Fibroblast of villous mesenchyme (primary cell): ENCODE measurements at places on chromosomes 13 and 19.
A peak's percentile ranks its signal among the peaks of the same experiment; 100 is the strongest.

DNA sequence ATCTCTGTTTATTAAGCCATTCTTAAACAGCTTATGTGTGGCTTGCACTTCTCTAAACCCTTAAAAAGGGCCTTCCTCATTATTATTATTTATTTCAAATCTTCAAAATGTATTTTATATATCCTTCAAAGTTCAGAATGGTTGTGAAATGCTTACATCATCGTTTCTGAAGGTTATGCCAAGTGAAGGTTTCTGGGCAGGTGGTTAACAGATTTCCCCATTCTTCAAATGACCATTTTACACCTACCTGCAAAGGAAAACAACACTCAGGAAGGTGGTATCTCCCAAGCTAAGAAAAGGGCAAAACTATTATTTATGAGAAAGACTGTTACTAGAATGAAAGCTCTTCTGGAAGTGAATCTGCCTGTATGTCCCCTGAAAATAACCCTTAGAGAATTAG is 191.6 kb downstream of the SHISA2 start:
- no peak for DNase-seq

DNA sequence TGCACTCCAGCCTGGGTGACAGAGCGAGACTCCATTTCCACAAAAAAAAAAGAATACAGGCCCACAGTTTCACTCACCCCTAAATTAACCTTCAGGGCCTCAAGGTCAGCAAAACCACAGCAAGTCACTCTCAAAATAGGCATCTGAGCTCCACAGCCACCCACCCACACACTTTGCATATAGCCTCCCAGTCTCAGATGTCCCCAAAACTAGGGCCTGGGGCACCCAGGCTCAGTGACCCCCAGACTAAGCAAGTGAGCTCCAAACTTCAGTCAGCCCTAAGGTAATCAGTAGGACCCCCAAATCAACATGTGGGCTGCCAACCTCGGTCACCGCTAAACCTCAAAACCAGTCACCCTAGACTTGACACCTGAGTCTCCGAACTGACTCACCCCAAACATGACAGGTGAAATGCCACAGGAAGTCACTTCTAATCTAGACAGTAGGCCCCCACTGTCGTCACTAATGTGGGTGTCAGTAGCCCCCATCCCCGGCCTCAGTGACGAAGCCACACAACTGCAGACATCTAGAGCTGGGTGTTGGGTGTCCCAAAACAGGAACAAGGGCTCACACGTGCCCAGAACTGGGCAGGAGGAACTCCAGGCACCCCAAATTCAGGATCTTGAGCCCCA is 13.9 kb downstream of the RABAC1 start:
- DNase-seq = no peak

GRCh38 chr13:96681766-96682165 is 312.5 kb downstream of the OXGR1 start:
- DNase-seq = no peak

- peak; percentile 87 for DNase-seq
These were observed 880 bp upstream of the TMEM160 start for GRCh38 chr19:47049307-47049700.

DNA sequence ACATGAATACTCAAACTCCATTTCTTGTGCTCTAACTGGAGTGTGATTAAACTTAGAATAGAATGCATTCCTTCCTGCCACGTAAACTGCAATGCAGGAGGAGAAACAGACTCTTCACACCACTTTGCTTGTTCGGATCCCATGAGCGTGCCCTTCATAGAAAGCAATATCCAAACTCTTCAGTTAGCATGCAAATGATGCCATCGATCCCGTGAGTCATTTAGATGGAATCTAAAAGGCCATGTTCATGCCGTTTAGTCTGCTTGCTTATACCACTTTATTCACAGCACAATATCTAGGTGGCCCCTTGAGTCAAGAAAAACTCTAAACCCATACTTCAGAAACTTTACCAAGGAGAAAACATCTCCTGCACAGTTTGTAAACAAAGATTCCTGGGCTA is 225.8 kb downstream of the OXGR1 start:
- no peak for DNase-seq

DNA sequence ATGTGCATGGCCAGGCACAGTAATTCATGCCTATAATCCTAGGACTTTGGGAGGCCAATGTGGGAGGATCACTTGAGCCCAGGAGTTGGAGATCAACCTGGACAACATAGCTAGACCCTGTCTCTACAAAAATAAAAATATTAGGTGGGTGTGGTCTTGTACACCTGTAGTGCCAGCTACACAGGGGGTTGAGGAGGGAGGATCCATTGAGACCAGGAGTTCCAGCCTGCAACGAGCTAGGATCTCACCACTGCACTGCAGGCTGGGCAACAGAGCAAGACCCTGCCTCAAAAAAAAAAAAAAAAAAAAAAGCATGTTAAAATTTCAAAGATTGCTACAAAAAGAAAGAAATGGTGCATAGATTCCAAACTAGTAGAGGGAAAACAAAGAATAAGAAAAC is 37.2 kb downstream of the LTBP4 start:
- no peak for DNase-seq

- no peak for DNase-seq
These were observed 268.8 kb downstream of the DLEU7 start for GRCh38 chr13:50574731-50575130.

DNA sequence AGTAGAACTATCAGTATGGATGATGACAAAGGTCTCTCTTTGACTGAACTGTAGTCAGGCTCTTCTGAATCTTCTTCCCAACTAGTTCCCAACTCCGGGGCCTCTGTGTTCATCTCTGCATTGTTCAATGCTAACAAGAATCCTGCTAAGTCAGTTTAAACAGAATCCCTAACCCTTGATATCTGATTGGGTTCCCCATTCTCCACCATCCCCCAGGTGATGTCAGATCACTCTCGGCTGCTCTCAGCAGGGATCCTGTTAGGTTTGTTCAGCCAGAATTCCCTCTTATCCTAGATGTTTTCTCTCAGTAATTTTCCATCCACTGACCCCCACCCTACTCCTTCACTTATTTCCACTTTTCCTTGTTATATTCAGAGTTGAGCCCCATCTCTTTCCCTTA is 223.6 kb downstream of the RGCC start:
- DNase-seq = no peak

DNA sequence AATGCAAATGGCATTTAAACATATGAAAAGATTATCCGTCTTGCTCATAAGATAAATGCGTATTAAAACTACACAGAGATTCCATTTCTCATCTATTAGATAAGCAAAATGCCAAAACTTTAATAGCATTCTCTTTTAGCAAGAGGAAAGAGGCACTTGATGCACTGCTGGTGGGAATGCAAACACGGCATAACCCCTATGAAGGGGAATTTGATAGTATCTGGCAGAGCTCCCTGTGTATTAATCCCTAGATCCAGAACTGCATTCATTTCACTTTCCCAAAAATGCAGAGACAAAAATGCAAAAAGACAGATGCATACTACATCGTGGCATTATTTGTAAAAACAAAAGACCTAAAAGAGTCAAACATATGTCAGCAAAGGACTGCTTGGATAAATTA is 193.6 kb upstream of the STARD13 start:
- no peak for DNase-seq

- no peak for DNase-seq
These were observed 102.0 kb downstream of the LACC1 start for GRCh38 chr13:43981512-43982301.

- DNase-seq = no peak
These were observed 205.4 kb downstream of the ZNF536 start for GRCh38 chr19:30577551-30578105.

GRCh38 chr13:23966691-23967615 is 69.7 kb upstream of the C1QTNF9B start:
- DNase-seq = peak; percentile 67

DNA sequence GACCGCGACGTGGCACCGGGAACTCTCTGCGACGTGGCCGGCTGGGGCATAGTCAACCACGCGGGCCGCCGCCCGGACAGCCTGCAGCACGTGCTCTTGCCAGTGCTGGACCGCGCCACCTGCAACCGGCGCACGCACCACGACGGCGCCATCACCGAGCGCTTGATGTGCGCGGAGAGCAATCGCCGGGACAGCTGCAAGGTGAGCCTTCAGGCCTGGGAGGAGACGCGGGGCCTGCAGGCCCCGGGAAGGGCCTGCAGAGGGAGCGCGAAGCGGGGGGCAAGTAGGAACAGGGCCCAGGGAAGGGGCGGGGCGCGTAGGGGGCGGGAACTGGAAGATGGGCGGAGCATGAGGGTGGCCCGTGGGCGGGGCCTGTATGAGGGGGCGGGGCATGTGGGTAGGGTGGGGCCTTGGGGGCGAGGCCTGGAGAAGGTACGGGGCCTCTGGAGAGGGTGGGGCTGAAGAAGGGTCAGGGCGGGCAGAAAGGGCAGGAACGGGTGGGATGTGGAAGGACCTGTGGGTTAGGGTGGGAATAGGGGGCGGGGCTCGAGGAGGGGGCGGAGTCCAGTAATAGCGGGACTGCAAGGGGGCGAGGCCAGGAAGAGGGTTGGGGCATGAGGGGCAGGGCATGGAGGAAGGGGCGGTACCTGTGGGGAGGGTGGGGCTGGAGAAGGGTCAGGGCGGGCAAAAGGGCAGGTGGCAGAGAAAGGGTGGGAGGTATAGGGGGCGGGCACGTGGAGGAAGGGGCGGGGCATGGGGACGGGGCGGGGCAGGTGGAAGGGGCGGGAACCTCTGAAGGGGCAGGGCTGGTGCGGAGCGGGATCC is 2.5 kb downstream of the CFD start:
- DNase-seq = no peak

DNA sequence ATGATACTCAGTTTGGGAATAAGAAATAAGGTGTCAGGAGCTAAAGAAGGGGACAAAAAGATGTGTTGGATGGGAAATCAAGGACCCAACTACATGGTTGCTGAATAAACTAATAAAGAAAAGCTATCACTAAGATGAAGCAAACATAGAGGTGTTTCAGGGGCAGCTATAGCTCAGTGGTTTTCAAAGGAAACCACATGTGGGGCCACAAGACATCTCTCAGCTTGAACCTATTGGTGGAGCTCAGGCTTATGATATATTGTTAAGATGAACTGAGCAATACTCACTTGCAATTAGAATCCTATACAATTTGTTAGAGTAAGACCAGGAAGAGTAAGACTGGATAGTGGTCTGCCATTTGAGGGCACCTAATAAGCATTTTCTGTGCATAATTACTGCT is 45.1 kb upstream of the SPRY2 start:
- no peak for DNase-seq

DNA sequence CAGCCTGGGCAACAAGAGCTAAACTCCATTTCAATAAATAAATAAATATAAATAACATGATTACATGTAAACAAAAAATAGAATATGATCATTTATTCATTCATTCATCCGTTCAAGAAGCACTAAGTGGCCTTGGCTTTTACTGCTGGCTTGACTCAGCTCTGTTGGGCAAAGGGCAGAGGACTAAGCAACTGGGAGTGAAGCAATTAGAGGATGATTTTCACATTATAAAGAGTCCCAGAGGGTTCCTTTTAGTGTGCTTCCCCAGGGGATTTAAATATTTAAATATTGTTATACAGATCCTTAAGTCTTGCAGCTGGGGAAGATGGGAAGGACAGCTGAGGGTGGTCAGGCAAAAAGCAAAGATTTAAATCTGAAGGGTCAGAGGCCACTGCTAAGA is 34.9 kb upstream of the FLT1 start:
- DNase-seq = no peak

- DNase-seq = peak; percentile 77
These were observed 3.6 kb upstream of the GNG8 start for GRCh38 chr19:46639358-46640182.

- DNase-seq = peak; percentile 31
These were observed 147.5 kb downstream of the VWA8 start for GRCh38 chr13:41813426-41813825.

GRCh38 chr13:85608255-85608829 is 190.9 kb downstream of the SLITRK6 start:
- no peak for DNase-seq
